ENCODE measurements at places on chromosomes 3 and 15.

DNA sequence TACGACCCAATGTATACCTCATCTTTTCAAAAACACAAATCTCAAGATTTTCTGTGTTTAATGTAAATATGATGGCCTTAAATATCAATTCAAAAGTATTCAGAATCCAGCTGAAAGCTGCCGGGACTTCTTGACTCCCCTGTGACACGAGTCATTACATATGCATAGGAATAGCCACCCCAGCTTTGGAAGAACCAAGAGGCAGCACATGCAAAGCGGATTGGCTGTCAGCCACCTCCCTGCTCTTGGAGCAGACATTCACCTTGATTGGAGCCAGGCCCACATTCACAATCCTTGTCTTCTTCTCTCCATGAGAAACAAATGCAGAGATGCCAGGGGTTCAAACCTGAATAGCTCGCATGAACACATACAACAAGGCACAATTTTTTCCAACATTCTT lies 10.8 kb upstream of the CAV3 start:
- DNase-seq: no peak

DNA sequence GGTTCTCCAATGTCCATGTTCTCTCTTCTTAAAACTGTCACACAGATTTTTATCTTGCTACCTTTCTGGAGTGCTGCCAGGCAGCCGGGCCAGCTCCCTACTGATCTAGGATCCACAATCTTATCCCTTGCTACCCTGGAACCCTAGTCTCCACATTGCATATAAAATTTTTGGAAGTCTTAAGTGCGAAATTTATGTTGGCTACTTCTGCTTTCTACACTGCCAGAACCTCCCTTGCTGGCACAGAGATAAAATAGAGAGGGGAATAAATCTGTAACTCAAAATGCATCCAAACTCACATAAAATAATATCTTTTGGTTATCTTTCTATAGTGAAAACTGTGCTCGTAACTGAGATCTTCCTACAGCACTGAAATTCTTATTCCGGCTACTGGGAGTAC lies 182.6 kb downstream of the ZPLD1 start:
- DNase-seq: no peak

DNA sequence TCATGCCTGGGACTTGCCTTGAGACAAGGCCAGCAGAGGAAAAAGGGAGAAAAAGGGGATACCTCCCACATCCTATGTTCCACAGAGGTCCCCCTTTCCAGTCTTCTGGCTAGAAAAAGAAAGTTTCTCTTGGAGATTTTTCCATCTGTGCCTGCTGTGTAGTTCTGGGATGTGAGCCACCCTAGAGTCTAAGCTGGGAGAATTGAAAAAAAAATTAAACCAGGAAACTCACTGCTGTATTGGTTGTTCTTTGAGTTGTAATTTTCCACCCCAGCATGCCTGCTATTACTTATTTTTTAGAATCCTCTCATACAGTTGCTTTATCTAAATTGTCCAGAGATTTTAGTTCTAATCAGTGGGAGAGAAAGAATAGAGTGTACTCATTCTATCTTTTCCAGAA lies 68.4 kb downstream of the SV2B start:
- no peak for DNase-seq

DNA sequence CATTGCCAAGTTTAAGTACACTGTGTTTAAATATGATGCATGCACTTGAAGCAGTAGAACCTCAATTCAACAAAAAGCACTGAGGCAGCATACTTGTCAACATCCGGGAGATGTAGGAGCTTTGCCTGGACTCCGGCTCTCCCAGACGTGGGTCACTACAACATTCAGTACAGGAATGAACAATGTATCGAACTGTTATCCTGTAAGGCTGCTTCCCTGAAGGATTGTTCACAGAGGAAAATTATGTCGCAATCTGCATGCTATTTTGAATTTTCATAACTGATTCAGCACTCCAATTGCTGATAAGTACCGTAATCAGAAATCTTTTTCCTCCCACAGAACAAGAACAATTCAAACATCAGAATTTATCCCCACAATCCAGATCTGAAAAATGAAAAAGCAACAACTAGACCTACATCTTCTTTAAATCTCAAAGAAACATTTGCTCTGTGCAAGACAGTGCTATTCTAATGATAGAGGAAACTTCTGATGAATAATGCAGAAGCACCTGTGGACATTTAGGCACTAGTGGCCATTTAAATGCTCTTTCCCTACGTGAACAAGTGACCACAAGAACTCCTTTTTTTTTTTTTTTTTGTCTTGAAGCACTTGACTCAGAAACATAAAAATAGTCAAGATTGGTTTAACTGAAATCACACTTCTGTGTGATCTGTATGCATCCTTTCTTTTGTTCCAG lies 113.4 kb downstream of the PLCH1 start:
- no peak for DNase-seq

- peak; percentile 39 for DNase-seq
Measured at GRCh38 chr15:40282147-40282868, 556 bp downstream of the ANKRD63 start.

DNA sequence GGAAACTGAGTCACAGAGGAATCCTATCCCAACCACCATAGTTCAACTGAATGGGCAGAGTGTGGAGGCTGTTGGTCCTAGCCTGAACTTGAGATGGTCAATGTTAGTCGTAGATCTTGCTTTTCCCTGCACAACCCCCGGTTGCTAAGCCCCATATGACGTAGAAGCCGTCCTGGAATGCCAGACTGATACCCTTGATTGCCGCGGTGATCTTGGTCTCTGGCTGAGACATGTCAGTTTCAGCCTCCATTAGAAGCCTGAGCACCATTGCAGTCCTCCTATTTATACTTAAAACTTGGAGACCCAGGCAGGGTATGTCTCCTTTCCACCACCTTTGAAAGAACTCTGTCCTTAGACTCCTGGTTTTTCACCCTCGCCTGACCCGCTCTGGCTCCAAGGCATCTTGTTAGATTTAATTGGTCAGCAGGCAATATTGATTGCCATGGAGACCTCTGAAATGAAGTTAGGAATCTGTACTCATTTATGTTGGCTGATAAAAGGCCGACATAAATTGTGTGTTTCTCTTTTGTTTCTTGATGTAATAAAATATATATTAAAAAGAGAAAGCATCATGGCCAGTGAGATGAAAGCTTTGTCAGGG lies 53.4 kb downstream of the RPLP1 start:
- no peak for DNase-seq
